Body of pancreas (tissue), 4 donors: ENCODE measurements at places on chromosomes 4 and X. TPM values are rescaled to one million over a fixed set of nuclear protein-coding genes. Genes with fewer than 3 reads are reported as not detected.

Gene STAG2
- total RNA-seq, result 39.2 TPM

Gene IL9R
- not detected for total RNA-seq

Gene CSAG3
- total RNA-seq, result not detected

Gene MSX1
- 3.9 TPM for total RNA-seq

Gene STARD8
- 9.6 TPM for total RNA-seq

Gene LRIT3
- total RNA-seq, result 0.26 TPM

Gene PLP1
- total RNA-seq, result 2.0 TPM

Gene ZDHHC9
- 12.9 TPM for total RNA-seq

Gene GDPD2
- total RNA-seq, result not detected

Gene COL4A5
- total RNA-seq, result 2.3 TPM

Gene C4orf36
- total RNA-seq, result 3.6 TPM

Gene SSX1
- total RNA-seq, result not detected

Gene POU4F2
- not detected for total RNA-seq

Gene SMAD1
- total RNA-seq, result 35.3 TPM

Gene HSFX4
- not detected for total RNA-seq

DNA sequence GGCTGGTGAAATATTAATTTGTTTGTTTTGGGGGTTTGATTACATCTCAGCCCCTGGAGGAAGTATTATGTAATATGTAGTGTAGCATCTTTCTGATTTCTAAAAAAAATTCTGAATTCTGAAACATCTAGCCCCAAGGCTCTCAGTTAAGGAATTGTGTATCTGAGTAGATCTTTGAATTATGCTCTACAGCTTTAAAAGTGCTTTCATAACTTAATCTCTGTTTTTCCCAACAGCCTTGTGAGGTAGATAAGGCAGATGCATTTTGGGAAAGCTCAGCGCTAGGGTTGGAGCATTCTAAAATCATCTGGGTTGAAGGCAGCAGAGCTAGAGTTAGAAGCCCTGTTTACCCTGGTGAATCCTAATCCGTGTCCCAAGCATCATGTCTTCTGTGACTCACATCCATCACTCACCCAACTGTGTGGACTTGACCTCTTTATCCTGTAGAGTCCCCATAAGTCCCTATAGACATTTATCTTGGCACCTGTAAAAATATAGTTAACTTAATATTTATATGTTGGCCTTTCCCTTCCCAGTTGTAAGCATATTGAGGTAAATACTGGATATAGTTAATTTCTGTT, 49.8 kb downstream of the FNIP2 start:
- no peak for DNase-seq

- no peak for DNase-seq
Measured at GRCh38 chr4:78437608-78438088, 113.9 kb upstream of the ANXA3 start.

- no peak for DNase-seq
Measured at GRCh38 chr4:184451726-184452125, 22.6 kb downstream of the IRF2 start.

- DNase-seq, result peak; percentile 76
Measured at GRCh38 chr4:77072195-77072753, 3.5 kb downstream of the CCNI start.

GRCh38 chr4:189021831-189022230, 882.6 kb downstream of the TRIML1 start:
- DNase-seq, result no peak

DNA sequence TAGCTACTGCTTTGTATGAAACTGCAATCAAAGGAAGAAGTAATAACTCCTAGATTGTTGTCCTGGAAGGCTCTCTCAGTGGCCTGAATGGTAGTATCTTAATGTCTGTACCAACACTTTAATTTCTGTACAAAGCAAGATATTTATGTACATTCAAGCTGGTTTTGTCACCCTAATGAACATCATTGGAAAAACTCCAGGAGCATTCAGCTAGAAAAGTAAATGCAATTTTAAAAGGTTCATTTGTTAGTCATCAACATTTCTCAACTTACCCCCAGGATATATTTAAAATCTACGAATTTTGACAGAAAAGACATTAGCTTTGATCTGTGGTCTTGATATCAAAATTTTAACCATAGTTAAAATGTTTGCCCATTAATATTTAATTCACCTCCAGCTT, 80.0 kb upstream of the FGF13 start:
- DNase-seq, result no peak

GRCh38 chrX:20988118-20988517, 386.1 kb upstream of the CNKSR2 start:
- no peak for DNase-seq

- peak; percentile 50 for DNase-seq
Measured at GRCh38 chr4:127708985-127709384, 21.2 kb upstream of the SLC25A31 start.

DNA sequence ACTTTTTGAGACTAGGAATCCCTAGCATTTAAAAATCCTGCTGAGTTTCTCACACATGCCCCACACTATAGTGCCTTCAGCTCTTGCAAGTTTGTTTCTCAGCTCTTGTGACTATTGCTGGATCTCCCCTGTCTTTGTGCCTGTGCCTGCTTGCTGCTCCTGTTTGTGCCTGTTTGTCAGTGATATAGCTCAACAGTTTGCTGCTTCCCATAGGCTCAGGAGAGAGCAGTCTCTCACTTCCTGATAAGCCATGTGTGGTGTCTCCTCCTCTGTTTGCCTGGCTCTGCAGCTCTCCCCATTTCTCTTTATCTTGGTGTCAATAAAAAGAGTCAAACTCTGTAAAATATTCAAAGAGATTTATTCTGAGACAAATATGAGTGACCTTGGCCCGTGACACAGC, 259.8 kb upstream of the CLNK start:
- DNase-seq, result no peak

DNA sequence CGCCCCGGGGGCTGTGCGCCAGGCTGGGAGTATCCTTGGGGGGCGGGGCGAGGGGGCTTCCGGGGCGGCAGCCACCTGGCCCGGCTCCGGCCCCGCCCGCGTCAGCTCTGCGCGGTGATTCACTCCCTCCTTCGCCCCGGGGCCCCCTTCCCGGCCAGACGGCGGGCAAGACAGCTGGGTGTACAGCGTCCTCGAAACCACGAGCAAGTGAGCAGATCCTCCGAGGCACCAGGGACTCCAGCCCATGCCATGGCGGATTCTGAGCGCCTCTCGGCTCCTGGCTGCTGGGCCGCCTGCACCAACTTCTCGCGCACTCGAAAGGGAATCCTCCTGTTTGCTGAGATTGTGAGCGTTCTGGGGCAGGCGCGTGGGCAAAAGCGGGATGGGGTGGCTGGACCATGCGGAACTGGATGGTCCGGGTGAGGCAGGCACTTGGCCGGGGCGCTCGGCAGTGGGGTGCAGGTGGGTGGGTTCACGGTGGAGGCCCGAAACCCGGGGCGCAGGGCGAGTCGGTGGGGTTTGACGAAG, at the start of gene PLP2:
PLP2 (plus strand) TSS at position 147 of the 528 bp plus-strand sequence; CDS start at position 250, 103 bp downstream.
- DNase-seq, result peak; percentile 71

DNA sequence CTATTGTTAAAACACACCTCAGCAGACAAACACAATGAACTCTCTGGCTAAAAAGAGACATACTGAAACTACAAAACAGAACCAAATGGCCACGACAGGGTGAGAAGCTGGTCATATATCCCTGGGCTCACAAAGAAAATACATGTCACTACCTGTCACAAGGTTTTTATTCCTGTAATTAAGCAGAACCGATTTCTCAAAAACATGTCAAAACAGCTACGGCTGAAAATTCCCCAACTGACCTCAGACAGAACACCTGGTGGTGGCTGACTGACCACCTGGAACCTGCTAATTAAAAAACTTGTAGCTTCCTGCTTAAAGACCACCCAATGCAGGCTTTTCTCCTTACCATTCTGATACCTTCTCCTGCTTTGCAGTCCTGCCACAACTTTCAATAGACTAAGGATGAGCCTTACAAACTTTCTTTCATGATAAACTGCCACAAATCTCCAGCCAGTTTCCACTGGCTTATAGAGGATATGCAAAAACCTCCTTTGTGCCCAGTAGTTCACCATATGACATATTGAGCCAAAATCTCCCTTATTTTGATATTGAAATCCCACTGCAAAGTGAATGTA, 571.9 kb downstream of the SPOCK3 start:
- no peak for DNase-seq

DNA sequence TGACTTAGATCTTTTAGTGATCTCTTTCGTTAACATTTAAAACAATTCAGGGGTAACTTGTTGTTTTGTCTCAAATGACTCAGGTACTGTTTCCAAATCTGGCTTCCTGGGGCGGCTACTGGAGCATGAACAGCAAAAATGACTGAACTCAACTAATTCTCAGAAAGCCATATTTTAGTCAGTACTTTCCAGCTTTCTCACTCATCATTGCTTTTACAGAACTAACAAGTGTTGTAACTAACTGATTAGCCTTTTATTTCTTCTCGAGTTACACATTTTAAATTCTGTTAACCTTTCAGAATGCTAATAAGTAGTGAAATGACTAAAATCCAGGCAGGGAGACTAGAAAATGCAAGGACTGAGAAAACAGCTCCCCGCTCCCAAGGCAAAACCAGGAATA, 55.3 kb downstream of the JADE3 start:
- no peak for DNase-seq

DNA sequence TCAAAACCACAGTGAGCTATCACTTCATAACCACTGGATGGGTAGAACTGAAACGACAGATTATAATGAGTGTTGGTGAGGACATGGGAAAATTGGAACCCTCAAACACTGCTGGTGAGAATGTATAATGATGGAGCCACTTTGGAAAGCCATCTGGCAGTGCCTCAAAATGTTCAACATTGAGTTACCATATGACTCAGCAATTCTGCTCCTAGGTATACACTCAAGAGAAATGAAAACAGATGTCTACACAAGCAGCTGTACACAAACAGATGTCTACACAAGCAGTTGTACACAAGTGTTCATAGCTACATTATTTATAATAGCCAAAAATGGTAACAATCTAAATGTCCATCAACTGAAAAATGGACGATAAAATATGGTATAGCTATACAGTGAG, 143.9 kb downstream of the PDGFRA start:
- no peak for DNase-seq

DNA sequence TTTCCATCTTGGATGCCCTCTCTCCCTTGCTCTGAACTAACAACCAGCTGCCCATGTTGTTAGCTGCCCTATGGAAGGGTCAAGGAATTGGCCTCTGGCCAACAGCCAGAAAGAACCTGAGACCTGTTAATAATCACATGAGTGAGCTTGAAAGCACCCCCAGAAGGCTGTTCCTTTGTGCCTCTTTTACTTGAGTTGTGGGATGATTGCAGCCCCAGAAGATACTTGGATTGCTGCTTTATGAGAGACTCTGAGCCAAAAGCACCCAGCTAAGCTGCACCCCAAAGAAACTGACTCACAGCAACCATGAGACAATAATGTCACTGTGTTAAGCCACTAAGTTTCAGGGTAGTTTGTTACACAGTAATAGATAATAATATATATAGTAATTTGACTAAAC, 73.3 kb downstream of the FRYL start:
- DNase-seq, result no peak

GRCh38 chrX:45056428-45057145, 144.1 kb downstream of the DIPK2B start:
- DNase-seq, result no peak

GRCh38 chr4:53997898-53998297, 66.5 kb downstream of the CHIC2 start:
- peak; percentile 38 for DNase-seq

- DNase-seq, result no peak
Measured at GRCh38 chr4:137674066-137674465, 141.8 kb upstream of the PCDH18 start.

GRCh38 chrX:39491548-39492297, 606.0 kb downstream of the BCOR start:
- DNase-seq, result no peak

DNA sequence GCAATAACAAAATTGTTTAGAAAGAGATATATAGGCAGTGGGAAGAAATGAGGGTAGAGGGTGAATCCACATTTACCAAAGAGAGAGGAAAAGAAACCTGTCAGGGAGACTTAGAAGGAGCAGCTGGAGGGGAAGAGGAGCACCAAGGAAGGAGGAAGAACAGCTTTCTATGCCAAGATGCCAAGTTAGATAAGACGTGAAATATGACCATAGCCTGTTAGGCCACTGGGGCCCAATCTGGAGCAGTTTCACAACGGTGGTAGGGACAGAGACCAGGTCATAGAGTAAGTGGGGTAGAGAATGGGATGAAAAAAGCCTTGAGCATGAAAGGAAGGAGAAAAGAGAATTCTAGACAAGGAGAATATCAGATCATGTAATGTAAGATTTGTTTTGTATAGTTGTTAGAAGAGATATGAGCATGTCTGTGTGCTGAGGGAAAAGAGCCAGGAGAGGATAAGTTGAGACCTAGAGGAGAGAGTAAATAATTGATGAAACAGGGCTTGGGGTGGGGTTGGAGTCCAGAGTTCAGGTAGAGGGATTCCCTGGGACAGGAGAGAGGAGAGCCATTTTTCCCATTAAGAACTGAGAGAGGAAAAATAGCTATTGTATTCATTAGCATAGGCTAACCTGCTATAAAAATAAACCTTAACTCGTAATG, 4.4 kb upstream of the SOWAHB start:
- no peak for DNase-seq

DNA sequence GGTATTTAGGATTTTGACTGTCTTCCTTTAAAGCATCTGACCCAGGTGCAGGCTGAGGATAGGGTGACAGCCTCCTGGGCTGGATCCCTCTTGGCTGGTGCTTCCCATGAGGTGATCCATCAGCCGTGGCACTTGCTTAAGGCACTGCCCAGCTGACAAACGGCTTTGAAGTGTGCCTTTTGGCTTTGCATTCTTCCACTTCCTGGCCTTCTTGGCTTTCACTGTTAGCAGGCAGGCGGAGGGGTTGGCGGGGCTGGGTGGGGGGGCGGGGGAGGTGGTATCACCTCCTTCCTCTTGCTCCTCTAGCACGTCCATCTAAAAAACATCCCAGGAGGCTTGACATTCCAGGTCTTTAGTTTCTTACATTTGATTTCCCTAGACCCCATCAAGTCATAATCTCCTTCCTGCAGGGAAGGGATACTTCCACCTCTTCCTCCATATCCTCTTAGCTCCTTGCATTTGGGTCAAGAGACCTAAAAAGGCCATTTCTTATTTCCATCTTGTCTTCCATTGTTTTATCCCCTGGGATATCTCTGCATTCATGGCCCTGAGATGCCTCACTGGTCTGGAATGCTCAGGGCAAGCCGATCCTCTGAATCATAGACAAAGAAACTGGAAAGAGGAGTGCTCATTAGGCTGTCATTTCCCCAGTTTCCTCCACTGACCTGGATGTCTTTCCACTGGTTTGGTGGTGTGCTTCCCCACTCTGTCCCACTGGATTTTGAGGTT, 11.3 kb upstream of the APLN start:
- no peak for DNase-seq

- DNase-seq, result no peak
Measured at GRCh38 chr4:178340468-178340867, 898.2 kb upstream of the AGA start.

- DNase-seq, result peak; percentile 26
Measured at GRCh38 chr4:26325191-26325590, 4.4 kb downstream of the RBPJ start.

GRCh38 chr4:110278127-110278526, 79.7 kb upstream of the ELOVL6 start:
- DNase-seq, result no peak

DNA sequence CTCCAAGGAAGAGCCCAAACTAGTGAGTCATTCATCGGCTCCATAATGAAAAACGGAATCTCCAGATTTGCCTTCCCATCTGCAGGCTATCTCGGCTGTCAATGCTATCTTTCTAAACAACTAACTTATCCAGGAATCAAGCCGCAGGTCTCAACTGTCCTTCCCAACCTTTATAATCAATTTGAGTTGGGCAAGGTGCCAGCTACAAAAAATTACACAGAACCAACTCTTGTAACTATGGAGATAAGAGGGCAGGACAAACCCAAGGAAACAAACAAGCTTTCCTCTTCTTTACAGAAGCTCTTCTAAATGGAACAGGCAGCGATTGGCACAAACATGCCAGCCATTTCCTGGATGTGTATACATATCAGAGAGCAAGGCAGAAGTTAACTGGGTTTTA, 61.2 kb upstream of the RAI2 start:
- no peak for DNase-seq
